GM04504 (cell line): ENCODE measurements at places on chromosomes 5 and 9.

- no peak for DNase-seq
Measured at GRCh38 chr5:115453391-115454095, 91.0 kb downstream of the FEM1C start.

GRCh38 chr5:171367424-171368370 is 20.0 kb upstream of the NPM1 start:
- DNase-seq = peak; percentile 8

- no peak for DNase-seq
Measured at GRCh38 chr5:145980259-145980658, 43.9 kb downstream of the SH3RF2 start.

DNA sequence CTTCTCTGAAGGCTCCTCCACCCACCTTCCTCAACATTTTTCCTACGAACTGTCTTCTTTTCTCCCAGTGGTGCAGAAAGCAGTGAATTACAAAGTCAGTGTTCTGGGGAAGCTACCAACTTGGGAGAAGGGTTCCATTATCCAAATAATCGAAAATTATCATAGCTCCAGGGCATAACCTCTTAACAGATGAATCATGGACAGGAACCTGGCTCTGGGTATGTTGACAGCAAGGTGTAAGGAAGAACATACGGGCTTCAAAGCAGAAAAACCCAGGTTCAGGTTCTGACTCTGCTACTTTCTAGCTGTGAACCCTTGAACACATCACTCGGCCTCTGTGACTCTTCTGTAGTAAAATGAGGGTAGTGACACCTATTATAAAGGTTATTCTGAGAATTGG is 351.3 kb downstream of the ENC1 start:
- no peak for DNase-seq

- DNase-seq = no peak
Measured at GRCh38 chr5:139740138-139740991, 55.2 kb upstream of the PSD2 start.

- DNase-seq = no peak
Measured at GRCh38 chr5:90022002-90022710, 387.4 kb downstream of the CETN3 start.

- no peak for DNase-seq
Measured at GRCh38 chr9:104386013-104386412, 118.0 kb upstream of the OR13F1 start.

DNA sequence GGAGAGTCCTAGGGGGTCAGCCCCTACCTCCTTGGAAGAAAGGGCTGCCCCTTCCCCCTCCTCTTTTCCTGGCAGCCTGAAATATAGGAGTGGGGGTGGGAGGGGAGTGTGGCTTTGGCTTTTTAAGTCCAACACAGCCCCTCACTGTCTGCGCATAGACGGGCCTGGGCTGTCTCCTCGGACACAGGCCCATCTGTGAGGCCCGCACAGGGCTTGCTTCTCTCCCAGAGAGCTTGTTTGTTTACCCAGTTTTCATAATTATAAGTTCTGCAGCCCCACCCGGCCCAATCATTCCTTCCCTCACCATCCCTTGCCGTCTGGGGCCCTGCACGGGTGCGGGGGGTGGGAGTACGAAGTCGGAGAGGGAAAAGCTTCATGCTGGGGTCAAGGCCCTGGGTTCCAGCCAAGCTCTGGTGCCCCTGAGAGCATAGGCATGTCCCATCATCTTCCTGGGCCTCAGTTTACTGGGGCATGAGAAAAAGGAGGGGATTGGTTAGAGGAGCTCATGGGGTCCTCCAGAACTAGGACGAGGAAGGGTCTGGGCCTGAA is 54.0 kb upstream of the STXBP1 start:
- DNase-seq = no peak

GRCh38 chr5:131994533-131995226 is 16.8 kb downstream of the ACSL6 start:
- no peak for DNase-seq

DNA sequence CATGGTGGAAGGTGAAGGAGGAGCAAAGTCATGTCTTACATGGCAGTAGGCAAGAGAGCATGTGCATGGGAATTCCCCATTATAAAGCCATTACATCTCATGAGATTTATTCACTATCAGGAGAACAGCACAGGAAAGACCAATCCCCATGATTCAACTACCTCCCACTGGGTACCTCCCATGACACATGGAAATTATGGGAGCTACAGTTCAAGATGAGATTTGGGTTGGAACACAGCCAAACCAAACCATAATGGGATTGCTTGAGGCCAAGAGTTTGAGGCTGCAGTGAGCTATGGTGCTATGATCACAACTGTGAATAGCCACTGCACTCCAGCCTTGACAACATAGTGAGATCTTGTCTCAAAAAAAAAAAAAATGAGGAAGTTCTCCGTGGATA is 581.8 kb downstream of the TAF11L14 start:
- DNase-seq = no peak

GRCh38 chr5:101136454-101136853 is 233.4 kb upstream of the ST8SIA4 start:
- DNase-seq = no peak

DNA sequence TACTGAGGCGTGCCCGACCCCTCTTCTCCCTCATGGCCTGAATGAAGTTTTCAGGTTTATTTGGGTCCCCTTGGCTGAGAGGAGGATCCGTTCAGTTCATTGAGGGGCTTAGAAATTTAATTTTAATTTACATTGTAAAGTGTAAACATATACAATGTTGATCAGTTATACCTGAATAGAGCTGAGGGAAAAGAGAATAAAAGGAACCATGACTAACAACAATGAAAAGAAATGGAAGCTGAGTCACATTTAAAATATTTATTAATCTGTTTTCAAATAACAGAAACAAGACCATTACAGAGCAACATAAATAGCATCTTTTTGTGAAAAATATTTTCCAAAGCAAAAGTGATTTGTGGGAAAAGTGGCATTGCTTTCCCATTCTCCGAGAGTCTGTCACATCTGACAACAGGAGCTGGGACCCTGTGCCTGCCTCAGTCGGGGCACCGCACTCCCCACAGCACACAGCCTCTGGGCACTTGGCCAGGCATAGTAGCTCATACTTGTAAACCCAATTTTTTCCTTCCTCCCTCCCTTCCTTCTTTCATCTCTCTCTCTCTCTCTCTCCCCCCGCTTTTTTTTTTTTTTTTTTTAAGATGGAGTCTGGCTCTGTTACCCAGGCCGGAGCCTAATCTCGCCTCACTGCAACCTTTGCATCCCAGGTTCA is 28.7 kb downstream of the PROP1 start:
- no peak for DNase-seq

DNA sequence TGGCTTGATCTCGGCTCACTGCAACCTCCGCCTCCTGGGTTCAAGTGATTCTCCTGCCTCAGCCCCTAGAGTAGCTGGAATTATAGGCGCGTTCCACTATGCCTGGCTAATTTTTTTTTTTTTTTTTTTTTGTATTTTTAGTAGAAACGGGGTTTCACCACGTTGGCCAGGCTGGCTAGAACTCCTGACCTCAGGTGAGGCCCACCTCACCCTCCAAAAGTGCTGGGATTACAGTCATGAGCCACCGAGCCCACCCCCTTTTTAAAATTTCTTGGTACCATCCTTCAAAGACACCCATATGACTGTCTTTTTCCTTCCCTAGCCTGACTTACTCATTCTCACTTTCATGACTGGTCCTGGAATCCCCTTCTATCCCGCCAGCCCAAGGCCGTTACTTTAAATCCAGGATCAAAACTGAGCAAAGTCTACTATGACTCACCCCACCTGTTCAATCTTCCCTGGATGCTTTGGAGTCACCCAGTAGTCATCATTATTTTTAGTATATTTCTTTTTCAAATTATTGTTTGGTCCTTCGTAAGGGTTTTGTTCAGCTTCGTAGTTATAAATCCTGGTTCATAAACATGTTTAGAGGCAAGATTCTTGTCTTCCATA is 1.2 kb upstream of the TBCA start:
- no peak for DNase-seq

DNA sequence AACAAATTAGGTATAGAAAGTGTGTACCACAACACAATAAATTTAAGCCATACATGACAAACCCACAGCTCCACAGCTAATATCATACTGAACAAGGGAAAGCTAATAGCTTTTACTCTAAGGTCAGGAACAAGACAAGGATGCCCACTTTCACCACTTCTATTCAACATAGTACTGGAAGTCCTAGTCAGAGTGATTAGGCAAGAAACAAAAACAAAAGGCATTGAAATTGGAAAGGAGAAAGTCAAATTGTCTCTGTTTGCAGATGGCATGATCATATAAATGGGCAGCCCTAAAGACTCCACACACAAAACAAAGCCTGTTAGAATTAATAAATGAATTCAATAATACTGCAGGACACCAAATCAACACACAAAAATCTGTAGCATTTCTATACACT is 548.8 kb downstream of the CTNND2 start:
- DNase-seq = no peak

DNA sequence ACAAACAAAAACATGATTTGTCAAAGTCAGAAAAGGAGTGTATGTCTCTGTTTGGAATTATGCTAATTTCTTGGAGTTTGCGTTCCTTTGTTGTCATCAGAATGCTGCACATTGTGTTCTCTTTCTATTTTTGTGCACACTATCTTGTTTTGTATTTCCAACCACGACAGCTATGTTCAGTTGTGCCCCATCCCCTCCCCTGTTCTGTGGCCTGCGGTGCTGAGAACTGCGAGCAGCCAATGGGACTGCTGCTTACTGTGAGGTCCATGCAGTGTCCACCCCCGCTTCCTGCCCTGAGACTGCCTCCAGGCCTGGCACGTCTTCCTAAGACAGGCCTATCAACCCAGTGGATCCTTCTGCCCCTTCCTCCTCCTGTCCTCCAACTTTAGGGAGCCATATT is 76.8 kb downstream of the PALM2AKAP2 start:
- DNase-seq = no peak

DNA sequence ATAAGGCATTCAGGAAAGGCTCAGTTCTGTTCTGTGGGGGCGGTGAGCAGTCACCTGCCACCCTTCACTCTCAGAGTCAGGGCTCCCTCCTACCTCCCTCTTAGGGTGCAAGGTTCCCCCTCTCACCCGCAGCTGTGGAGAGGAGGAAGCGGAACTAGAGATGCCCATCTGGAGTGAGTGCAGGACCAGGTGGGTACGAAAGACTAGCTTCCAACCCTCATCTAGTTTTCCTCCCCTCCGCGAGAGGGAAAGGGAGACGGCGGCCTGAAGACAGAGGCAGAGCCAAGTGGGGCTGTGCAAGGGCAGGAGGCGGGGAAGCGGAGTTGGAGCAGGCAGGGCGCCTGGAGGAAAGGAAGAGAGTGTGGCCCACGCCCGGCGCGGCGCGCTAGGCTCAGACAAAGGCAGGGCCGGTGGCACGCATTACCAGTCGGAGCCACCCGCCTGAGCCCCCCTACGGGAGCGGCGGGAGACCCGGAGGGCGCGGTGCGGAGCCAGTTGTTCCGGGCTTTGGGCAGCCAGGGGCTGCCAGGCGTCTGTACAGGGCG is 7.3 kb downstream of the PRR7 start:
- DNase-seq = no peak

- no peak for DNase-seq
Measured at GRCh38 chr5:74209571-74209970, 431.0 kb downstream of the ENC1 start.

- DNase-seq = no peak
Measured at GRCh38 chr9:14678776-14679175, 14.5 kb downstream of the ZDHHC21 start.

GRCh38 chr5:42526179-42526578 is 102.9 kb downstream of the GHR start:
- DNase-seq = no peak

DNA sequence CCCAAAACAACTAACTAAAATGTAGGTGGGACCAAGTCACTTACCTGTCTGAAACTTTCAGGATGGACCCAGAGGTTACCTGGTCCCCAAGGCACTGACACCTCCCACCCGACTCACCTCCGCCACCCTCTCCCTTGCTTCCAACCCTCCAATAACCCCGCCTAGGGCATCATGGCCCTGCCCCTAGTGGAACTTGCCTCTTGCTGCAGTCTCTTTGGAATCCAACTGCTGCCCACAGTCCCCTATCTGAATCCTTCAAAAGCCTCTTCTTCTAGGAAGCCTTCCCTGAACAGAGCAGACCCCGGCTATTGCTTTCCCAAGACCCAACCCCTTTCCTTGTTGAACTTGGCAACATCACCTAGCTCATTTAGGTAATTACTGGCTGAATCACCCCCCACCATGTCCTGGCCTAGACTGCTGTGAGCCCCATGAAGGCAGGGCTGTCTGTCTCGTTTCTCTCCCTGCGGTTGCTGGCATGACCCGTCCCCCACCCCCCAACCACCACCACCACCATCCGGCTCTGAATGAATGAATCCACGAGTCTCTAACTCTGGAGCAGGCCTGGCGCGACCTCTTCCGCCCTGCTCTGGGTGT is 9.4 kb downstream of the CRB2 start:
- no peak for DNase-seq

- no peak for DNase-seq
Measured at GRCh38 chr9:21795483-21795882, 7.0 kb upstream of the MTAP start.

DNA sequence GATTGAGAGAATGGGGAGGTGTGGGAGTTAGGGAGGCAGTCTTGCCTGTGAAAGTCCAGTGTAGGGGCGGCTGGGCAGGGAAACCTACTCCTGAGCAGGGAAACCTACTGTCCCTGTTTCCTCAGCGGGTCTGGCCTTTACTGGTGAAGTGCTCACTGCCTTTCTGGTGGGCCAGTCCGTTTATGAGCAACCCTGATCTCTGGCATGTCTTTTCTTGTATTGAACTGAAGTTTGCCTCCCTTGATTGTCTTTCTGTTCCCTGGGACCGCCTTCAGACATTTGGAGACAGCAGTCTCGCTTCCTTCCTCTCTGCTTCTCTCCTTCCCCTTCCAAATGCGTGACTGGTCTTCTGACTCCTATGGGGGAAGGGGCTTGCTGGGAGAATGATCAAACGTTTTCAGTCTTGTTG is 2.9 kb downstream of the SNX18 start:
- DNase-seq = no peak

- no peak for DNase-seq
Measured at GRCh38 chr9:99224445-99224844, 2.4 kb downstream of the SEC61B start.

DNA sequence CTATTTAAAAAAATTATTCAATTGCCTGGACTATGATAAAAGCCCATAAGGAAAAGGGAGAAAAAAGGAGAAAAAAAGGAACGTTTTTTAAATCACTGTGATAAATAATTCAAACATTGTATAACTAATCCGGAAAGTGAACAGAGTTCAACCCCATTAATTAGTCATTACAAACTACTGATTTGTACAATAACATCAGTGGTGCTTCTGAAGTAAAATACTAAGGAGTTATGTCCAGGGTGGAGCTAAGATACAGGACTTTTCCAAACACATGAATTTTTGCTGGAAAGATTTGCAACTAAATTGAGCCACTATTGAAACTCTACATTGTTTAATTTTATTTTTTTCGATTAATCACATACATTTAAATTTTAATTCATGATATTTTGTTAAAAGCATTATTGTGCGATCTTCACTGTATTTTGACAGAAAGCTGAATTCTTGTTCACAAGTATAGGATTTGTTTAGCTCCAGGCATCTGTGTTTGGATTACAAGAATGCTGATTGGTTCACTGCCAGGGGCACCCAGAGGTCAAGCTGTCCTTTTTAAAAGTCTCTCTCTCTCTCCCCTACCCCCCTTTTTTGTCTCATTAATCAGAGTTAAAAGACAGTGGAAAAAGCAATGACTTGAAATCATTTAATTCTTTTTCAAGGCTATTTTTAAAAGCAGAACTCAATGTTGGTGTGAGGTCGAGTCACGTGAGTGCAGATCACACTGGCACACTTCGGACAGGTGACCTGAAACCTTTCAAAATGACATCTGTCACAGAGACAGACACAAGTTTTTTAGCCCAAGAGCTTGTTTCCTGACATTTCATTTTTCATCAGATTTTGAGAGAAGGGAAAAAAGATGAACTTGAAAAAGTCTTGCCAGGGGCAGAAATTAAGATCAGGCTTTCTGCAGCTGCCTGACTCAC is 387.3 kb downstream of the NR2F1-AS1 start:
- DNase-seq = no peak
